Right cardiac atrium (tissue), 5 donors: ENCODE measurements at places on chromosomes 16 and 17.

GRCh38 chr17:39104046-39104445, 47.4 kb downstream of the PLXDC1 start:
- DNase-seq = no peak

- no peak for DNase-seq
These were observed 34.9 kb upstream of the C16orf78 start for GRCh38 chr16:49338611-49339265.

GRCh38 chr16:66842765-66843164, 1.4 kb upstream of the CA7 start:
- no peak for DNase-seq

- no peak for DNase-seq
These were observed 201.6 kb downstream of the TMEM114 start for GRCh38 chr16:8388684-8389083.

GRCh38 chr17:65121368-65121767, 15.8 kb upstream of the RGS9 start:
- DNase-seq = no peak
